ENCODE measurements at places on chromosomes 3 and 15. TPM values are rescaled to one million over a fixed set of nuclear protein-coding genes. Genes with fewer than 3 reads are reported as not detected.
A peak's percentile ranks its signal among the peaks of the same experiment; 100 is the strongest.

PPP1R14D gene
- total RNA-seq, result 1.7 TPM

GASK1A gene
- 0.75 TPM for total RNA-seq

GABRB3 gene
- total RNA-seq, result 3.4 TPM

GRCh38 chr3:32978331-32978730 lies 26.9 kb downstream of the CCR4 start:
- H3K4me3 ChIP-seq, result no peak overlapping the region
- H3K27ac ChIP-seq, result no peak overlapping the region
- no peak for DNase-seq
- H3K27me3 ChIP-seq, result no peaks in the 10 kb centered on the region

- H3K4me1 ChIP-seq, result peaks cover 3% of the 10 kb centered on the region
- no peaks in the 10 kb centered on the region for H3K36me3 ChIP-seq
- no peak overlapping the region for H3K27ac ChIP-seq
- H3K27me3 ChIP-seq, result no peaks in the 10 kb centered on the region
Measured at GRCh38 chr15:34818526-34818925, 23.2 kb upstream of the ACTC1 start.

GRCh38 chr3:53628536-53629401 lies 134.4 kb downstream of the CACNA1D start:
- DNase-seq, result no peak
- peak overlapping the region; percentile 61 for H3K27ac ChIP-seq
- no peaks in the 10 kb centered on the region for H3K36me3 ChIP-seq
- H3K27me3 ChIP-seq, result peaks cover 4% of the 10 kb centered on the region
- H3K4me1 ChIP-seq, result peaks cover 35% of the 10 kb centered on the region

DNA sequence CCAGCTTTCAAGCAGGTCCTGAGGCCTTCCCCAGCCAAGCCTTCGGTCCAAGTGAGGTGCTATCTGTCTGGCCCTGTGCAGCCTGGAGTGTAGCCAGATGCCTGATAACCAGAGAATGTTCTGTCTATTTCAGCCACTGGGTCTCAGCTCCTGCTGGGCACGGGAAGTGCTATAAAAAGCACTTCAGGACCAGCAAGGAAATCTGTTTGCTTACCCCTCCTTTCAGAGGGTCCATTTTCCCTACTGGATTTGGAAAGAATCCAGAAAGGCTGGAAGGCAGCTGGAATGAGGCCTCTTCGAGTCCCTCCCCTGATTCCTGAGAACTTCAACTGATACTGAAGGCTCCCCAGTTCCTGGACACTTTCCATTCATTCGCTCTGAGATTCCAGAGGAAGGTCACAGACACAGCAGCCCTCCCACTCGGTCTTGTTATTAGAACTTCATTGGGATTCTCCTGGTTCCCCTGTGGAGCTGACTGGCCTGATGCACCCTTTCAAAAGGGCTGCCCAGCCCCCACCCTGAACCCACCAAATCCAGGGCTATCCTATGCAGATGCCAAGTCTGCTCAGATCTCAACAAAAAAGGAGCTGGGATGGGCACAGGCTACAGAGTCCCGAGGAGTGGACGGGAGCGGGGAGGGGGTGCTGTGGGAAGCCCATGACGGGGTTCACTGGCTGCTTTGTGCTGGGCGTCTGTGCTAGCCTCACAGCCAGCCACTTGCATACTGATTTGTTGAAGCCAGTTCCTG lies 70.4 kb downstream of the UMPS start:
- no peaks in the 10 kb centered on the region for H3K27me3 ChIP-seq
- no peak overlapping the region for H3K4me3 ChIP-seq
- peak overlapping the region; percentile 80 for H3K27ac ChIP-seq
- H3K4me1 ChIP-seq, result peaks cover 25% of the 10 kb centered on the region
- peaks cover 5% of the 10 kb centered on the region for H3K36me3 ChIP-seq
